NCI-H69 (cell line): ENCODE measurements at places on chromosomes 3 and 15.

DNA sequence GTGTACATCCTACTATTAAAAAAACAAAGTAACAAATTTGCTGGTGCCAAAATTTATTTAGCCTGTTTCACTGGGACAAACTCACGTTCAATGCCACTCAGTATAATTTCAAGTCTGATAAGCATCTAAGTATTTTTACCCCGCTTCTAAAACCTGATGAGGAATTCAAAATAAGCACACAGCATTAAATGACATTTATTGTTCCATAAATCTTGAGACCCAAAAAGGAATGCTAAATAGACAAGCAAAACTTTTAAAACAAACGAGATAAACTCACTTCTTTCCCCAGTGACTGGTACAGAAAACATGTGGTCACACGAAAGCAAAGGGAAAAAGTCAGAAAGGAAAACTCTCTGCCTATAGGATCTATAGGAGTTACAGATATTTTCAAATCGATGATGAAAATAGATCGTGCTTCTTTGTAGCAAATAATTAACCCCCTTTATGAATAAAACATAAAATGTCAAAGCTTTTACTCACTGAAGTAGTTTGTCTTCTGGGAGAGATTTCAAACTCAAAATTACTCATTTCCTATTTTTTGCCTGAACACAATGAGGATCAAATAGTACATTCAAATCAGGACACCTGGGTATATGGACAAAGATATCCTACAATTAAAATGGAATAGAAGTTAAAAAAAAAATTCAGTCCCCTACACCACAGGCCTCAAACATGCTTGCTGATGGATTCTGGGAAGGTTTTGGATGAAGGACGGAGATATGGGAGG, 51.7 kb downstream of the UBP1 start:
- no peak for DNase-seq

DNA sequence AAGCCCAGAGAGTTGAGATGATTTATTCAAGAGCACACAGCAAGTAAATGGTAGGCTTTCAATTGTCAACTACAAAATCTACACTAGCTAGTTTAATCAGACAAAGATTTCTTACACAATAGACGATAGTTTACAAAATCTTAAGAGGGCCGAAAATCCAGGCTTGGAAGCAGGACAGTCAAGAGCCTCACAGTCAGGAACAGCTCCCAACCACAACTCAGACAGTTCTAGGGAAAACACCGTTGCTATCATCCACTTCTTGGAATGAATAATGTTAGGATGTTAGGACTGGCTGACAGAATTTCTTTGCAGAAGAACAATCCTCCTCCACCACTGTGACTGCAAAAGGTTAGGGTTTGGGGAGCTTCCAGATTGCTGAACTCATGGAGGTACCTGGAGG, 290.8 kb upstream of the ZPLD1 start:
- DNase-seq, result no peak

DNA sequence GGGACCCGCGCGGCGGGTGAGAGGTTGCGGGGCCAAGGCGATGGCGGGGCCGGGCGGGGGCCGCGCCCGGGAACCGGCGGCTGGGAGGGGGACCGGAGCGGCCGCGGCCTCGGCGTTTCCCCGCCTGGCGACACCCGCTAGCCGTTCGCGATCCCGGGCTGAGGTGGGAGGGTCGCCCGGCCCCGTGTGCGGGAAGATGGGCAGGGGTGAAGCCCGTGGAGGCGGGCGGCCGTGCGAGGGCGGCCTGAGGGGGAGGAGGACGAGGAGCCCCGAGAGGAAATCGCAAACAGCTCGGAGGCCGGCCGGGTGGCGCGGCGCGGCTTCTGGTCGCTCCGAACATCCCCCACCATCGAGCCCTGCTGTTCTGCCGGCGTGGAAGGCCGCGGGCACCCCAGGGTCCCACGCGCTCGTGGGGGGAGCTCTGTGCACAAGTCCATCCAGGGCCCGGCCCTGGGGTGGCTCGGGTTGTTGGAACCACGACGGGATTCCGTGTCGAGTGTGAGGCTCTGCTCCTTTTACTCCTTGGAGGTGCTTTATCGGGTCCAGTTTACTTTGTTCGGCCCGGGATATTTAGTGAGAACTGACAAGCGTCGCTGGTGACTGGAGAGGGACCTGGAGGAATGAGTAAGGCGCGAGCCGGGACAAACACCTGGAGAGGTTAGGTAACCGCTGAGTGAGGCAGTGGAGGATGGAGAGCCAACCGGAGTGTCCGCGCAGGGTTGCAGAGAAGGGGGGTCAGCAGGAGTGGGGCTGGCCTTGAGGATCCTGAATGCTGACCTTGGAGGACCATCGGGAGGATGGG, 728 bp downstream of the CRTC3 start:
- DNase-seq, result peak; percentile 59

GRCh38 chr3:198027799-198028390, 67.9 kb downstream of the LMLN start:
- no peak for DNase-seq

GRCh38 chr3:170482199-170482598, 63.5 kb downstream of the CLDN11 start:
- DNase-seq, result no peak

DNA sequence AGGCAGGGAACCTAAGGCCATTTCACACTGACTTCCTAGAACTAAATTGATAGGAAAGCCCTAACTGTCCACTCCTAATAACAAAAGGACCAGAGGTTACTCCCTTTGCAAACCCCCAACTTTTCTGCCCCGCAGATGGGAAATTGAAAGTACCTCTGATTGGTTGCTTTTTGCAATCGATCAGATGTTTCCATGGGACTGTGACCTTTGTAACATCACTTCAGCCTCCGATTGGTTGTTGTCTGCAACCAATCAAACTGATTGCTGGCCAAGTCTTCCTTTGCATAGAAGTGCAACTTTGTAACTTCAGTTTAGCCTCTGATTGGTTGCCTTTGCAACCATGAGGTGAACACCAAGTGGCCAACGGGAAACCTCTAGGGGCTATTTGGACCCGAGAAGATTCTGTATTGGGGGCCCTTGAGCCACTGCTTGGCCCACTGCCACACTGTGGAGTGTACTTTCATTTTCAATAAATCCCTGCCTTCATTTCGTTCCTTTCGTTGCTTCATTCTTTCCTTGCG, 11.3 kb upstream of the KNL1 start:
- DNase-seq, result peak; percentile 88

DNA sequence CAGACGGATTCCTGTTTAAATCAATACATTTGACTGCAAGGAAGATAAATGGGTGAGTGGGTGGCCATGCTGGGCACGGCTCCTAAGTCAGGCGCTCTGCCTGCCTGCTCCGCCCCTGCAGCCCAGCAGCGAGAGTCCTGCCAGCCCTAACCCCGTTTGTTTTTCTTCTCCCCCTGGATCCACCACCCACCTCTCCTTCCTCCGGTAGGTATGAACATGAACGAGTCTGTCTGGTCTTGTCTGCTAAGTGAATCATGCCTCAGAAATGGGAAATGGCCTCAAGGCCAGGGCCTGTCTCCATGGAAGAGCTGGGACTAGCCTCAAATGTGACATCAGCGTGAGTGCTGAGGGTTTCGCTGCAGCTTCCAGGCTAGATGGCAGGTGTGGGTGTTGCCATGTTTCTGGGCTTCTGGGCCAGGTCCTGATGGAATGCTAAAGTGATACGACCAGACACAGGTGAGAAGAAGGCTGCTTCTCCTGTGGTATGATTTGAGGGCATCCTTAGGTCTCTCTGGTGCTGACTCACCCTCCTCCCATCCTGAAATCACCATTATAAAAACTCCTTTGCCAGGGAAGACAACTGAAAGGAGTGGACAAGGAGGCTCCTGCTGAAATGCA, 5.6 kb upstream of the FEM1B start:
- DNase-seq, result peak; percentile 27
